Pulmonary artery endothelial cell (primary cell): ENCODE measurements at places on chromosomes 6 and 20.

DNA sequence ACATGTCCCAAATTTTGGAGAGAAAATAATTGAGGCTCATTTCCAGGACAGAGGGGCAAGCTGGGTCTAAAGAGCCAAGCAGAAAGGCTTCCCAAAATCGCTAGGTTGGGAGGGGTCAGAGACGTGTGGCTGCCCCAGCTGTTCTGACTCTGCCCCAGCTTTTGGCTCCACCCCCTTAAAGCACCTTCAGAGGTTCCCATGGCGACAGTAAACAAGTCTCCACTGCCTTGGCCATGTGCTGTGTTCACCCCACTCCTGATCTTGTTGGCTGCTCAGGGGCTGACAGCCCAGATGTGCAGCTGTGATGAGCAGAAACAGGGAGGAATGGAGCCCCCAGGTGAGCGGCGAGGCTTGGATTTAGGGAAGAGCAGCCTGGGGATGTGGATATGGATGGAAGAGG, 72.8 kb upstream of the SPTLC3 start:
- no peak for DNase-seq

DNA sequence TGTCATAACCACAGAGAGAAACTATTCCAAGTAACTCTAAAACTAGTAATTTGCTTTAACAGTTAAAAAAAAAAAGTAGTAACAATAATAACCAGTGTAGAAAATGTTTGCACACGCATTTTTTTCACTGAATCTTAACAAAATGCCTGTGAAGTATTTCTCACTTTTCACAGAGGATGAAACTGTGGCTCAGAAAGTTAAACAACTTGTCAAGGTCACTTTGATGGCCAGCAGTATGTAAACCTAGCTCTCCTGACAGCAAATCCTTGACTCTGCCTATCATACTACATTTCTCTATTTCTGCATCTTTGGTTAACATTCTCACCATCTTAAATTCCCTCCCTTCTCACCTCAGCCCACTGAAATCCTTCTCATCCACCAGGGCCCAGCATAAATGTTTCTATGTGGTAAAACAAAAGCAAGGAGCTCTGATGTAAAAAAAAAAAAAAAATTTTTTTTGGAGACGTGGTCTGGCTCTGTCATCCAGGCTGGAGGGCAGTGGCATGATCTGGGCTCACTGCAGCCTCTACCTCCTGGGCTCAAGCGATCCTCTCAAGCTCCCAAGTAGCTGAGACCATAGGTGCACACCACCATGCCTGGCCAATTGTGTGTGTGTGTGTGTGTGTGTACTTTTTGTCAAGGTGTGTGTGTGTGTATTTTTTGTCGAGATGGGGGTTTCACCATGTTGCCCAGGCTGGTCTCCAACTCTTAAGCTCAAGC, 26.1 kb upstream of the ZC3H12D start:
- no peak for DNase-seq

GRCh38 chr20:38392356-38392755, 42.8 kb downstream of the SNHG17 start:
- DNase-seq, result no peak

- DNase-seq, result no peak
Measured at GRCh38 chr20:38095017-38095686, 61.6 kb downstream of the RPRD1B start.

DNA sequence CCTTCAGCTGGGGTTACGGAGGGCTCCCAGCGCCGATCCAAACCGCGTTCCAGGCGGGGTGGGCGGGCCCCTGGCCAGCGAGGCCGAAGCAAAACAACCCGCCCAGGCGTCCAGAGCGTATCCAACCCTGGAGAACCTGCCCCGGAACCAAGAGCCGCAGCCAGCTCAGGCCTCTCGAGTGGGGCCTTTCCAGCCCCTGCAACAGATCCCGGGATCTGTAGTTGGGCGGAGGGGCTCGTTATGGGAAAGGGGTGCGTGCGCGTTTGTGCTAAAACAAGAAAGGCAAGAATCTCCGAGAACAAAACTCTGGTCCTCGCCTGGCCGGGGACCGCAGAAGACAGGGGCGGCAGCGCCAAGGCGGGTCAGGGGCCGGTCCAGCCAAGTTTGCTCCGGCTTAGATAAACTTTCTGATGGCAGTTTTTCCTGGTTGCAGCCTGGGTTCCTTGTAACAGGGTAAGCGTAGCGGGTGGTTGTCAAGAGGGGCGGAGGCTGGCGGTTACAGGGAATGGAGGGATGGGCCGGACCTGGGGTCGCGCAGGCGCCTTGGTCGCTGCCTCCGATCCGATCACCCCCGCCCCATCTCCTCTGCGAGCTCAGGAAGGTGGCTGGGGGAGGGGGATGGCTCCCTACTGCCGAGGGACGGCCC, 448 bp upstream of the RIN2 start:
- DNase-seq, result peak; percentile 69

DNA sequence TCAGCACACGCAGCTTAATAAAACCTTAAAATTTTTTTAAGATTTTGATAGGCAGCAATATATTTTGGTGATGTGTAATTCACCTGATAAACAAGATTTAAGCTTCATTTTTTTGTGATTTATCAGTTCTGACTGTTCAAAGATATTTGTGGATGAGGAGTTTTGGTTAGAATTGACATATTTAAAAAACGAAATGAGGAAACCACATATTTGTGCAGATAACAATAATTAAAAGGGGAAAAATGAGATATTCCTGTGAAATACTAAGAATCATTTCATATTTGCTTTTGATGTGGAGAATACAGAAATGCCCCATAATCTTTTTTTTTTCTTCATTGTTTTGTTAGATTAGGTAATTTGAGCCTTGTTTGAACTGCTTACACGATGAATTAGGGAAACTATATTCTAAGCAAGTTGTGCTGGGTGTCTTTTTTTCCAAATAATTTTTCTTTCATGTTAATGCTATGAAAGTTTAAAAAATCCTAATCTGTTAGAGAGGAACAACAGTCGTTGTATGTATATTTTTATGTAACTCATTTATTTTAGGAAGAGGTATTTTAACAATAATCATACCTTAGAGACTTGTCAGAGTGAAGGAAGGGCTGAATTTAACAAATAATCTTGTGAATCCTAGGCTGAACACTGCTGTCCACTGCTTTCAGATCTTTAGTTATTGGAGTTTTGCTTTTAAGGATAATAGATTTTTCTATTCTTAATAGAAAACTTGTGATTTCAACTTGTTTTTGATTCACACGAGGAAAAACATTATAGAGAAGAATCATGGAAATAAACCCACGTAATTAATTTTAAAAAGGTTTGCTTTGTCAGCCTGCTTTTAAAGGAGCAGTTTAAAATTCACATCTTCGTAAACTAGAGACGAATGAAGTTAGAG, 4.0 kb downstream of the ARID1B start:
- no peak for DNase-seq

GRCh38 chr6:137711972-137712371, 155.1 kb upstream of the TNFAIP3 start:
- no peak for DNase-seq
